Esophagus squamous epithelium (tissue), 5 donors: ENCODE measurements at places on chromosomes 1 and 21.

GRCh38 chr1:243956450-243956849 lies 94.6 kb upstream of the ZBTB18 start:
- no peak for DNase-seq

GRCh38 chr1:84090447-84091245 lies 53.4 kb upstream of the PRKACB start:
- DNase-seq: no peak

DNA sequence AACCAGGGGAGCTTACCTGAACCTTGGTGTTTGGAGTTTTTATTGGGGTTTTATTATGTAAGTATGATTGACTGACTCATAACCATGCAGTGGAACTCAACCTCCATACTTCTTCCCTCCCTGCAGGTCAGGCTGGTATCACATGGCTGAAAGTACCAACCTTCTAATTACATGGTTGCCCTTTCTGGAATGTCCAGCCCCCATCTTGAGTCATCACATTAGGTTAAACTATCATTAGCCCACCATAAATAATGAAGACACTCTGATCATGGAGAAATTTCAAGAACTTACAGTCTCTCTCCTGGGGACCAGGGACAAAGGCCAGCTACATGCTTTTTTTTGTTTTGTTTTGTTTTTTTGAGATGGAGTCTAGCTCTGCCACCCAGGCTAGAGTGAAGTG lies 19.2 kb upstream of the DPH5 start:
- no peak for DNase-seq

DNA sequence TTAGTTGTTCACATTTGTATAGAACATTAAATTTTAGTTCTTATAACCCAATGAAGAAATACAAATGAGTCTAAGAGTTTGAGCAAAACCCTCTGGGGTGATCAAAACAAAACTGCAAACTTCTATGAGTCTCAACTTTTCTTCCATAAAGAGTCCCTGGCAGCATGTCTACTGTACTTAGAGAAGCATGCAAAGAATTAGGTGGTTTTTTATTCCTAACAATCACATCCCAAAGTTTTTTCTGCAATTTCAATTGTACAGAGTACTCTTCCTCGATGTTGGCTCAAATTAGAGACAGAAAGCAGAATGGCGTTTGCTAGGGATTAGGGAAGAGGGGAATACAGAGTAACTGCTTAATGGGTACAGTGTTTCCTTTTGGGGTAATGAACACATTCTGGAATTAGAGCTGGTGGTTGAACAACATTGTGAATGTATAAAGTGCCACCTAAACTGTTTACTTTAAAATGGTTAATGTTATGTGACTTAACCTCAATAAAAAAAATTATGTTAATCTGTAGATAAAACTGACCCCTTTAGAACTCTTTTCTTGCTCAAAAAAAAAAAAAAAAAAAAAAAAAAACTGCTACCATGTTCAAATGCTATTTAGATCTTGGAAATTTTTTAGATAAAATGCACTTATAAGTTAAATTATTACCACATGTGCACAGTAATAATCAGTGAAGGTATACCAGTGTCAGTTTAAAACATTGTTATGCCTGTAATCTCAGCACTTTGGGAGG lies 4.8 kb downstream of the RC3H1 start:
- no peak for DNase-seq

- DNase-seq: no peak
These were observed 51.5 kb downstream of the SCCPDH start for GRCh38 chr1:246775531-246776385.
